Skeletal muscle cell (primary cell): ENCODE measurements at places on chromosomes 6 and 20.

DNA sequence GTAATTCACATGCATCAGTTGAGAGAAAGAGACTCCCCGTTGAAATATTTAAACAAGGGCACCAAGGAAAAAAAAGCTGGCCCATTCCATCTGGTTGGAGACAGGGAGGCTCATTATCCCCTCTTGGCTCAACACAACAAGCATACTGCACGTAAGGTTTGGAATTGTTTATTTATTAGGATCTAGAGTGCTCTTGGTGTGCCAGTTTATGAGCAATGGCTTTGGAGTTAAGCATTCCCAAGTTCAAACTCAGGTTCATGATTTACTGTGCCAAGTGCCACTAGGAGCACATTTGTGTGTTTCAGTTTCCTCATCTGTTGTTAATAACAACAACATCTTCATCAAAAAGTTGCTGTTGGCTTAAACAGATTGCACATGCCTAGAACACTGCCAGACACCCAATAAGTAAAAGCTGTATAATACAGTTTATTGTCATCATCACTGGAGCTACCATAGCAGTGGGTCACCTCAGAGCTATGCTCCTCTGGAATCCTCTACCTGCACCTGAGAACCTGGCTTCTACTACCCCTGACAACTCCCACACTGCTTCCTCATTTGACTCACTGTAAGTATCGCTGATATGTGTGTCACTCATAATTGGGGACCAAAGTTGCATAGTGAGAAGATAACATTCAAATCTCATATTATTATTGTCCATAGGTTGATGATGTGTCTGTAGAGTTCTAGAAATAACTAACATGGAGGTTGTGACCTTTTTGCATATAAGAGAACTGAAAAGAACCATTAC, 5.4 kb downstream of the SLC17A3 start:
- DNase-seq = no peak

DNA sequence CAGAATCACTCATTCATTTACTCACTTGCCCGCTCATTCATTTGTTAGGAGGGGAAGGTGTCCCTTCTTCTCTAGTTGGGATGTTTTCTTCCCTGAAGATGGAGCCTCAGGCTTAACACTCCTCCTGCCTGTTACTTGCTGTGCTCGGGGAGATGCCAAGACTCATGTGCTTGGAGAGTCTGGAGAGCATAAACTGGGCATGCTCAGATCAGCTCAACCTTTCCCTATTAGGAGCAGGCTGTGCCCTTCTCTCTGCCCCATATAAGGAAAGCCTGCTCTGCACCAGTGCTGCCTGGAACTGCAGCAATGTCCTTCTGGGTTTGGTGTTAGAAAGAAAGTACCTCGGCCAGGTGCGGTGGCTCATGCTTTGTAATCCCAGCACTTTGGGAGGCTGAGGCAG, 18.0 kb upstream of the UBE2V1 start:
- DNase-seq = no peak

DNA sequence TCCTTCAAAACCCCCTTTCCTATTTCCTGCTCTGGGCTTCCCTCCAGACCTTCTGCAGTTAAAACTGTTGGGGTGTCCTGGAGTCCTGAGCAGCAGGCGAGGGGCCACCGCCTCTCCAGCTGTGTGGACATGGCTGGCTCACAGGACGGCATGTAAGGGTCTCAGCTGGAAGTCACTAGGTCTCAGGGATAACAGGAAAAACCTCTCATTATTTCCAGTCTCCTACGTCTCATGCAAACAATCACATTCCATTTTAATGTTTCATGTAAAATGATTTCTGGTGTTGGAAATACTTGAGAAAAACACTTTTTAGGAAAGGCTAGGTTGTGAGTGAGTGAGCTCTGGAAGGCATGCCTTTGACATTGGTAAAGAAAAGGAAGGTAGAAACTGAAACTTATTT, 158.7 kb downstream of the SCML4 start:
- DNase-seq = no peak

GRCh38 chr6:53179961-53180651, 31.5 kb upstream of the GCM1 start:
- peak; percentile 66 for DNase-seq
